ENCODE measurements at places on chromosomes 3 and 15.

GRCh38 chr3:12471241-12471640, 13.0 kb upstream of the TSEN2 start:
- DNase-seq = peak; percentile 35

DNA sequence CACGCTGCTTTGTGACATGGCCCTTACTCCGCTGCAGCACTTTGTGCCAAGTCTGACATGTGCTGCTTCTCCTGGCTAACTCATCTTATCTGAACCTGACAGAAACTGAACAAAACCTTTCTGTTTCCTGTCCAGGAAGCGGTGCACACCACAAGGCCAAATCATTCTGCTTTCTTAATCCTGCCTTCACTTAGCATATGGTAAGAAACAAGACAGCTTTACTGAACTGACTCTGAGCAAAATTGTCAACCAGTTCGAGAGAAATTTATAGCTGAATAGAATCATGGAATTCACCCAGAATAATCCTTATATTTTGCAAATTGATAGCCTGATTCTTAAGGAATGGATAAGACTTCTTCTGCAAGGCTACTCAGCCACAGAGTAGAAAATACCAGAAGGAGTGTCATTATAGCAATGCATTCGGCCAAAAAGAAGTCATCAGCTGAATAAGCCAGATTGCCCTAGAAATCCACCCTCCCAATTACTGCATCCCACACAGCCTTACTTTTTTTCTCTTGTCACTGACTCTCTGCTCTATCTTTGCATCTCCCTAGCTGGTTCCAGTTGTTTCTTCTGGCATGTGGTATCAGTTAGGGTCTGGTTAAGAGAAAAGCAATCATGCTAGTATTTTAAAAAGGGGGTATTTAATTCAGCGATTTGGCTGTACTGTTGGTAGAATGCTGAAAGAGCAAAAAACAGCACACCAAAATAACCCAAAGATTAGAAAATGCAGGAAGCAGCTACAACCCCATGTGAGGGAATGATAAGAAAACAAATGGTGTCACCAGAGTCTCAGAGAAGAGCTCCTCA, 41.6 kb upstream of the STRIT1 start:
- no peak for DNase-seq

DNA sequence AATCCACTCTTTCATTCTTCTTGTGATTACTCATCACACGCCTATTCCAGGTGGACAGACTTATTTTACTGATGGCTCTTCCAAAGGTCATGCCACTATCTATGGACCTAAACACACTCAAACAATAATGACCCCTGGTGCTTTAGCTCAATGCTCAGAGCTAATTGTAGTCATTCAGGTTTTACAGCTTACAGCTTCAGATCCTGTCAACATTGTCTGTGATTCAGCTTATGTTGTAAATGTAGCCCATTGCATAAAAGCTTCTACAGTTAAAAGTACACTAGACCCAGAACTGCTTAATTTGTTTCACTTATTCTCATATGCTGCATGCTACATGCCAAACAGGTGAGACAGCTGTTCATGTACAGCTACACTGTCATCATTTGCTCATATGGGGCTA, 49.2 kb downstream of the LSM3 start:
- DNase-seq = no peak

DNA sequence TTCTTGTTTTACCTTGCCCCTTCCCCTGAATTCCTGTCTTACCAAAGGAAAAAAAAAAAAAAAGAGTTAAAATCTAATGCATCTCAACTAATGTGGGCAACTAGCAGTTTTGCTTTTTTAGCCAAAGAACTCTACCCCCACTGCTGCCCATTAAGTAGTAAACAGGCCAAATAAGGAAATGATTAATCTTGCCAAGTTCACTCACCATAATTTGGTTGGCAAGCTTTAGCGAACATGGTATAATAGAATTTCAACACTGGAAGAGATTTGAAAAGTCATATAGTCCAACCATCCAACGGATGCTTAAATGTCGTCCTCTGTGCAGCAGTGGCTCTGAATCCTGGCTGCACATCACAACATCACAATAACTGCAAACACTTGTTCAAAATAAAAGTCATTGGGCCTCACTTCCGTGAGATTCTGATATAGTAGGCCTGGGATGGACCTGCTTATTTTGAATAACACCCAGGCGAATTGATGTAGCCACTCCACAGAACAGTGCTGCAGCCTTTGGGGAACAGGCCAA, 142.0 kb upstream of the UBE2E1 start:
- DNase-seq = no peak

DNA sequence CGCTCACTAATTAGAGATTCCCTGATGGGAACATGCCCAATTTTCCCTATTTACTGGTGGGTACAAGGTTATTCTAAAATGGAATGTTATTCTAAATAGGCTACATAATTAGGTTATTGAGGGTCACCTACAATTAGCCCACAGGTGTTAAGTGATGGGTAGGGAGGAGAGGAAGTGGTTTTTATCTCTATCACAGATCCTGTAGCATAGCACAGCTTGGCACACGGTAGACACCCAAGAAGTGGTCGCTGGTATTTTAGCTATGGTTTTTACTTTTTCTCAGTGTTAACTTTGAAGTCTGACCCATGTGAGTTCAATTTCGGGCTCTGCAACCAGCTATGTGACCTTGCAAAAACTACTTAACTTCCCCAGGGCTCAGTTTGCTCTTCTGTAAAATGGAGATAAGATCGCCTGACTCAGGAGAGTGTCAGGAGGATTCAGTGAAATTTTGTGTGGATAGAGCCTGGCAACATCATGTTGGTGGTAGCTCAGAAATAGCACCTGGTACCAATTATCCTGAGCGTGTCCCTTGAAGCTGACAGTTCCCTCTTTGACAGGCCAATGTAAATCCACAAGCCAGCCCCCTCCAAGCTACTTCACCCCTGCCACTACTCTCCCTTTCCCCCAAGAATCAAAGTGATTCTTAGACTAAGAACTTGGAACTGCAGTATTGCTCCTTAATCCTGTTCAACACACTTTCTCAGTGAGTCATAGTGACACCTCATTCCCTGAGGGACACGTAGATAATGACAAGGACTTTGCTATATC, 8.7 kb upstream of the LMCD1 start:
- no peak for DNase-seq

DNA sequence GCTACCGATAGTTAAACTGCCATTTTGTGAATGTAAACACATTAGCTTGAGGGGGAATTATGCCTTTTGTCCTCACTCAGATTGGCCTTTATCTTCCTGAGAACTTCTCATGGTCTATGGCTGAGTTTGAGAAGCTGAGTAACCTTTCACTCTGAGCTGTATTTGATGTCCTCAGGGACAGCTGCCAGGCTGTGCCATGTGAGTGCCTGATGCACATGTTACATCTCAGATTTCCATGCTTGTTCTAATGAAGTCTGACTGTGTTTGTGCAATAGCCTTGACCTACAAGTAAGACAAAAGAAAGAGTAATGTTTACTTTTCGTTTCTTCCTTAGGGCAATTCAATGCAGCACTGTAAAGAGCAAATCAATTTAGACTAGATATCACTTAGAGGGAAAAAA, 44.1 kb upstream of the ARL6 start:
- DNase-seq = no peak

GRCh38 chr3:62951037-62951613, 75.9 kb upstream of the CADPS start:
- DNase-seq = no peak

DNA sequence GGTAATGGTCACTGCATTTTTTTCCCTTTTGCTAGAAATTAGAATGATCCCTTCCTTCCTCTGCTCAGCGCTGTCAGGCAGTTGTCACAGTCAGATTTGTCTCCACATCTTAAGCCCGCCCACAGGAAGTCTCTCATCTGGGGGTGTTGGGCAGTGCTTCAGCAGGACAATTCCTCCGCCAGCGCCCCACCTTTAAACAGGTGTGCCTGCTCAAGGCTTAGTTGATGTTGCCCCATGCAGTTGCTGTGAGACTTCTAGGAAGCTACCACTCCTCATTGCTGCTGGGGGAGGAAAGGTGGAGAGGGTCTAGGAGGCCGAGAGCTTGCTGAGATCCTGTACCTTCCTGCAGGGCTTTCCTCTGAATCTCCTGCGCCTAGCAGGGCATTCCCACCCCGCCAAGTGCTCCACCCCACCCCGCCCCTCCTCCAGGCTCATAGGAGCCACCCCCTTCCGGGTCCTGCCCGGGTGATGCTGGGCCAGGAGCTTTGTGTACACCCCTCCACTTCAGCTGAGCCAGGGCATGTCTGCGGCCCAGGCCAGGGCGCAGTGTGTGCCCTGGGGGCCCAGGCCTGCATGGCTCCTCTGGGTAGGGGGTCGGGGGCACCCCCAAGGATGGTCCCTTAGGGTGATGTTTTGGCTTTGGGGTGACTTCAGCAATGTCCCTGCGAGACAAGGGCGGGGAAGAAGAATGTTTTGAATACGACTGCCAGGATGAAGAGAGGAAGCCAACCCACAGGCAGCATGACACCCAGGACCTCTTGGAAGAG, 68.7 kb downstream of the TRAK1 start:
- peak; percentile 31 for DNase-seq

- peak; percentile 10 for DNase-seq
Observed at GRCh38 chr15:77107531-77108355, 36.8 kb upstream of the TSPAN3 start.

DNA sequence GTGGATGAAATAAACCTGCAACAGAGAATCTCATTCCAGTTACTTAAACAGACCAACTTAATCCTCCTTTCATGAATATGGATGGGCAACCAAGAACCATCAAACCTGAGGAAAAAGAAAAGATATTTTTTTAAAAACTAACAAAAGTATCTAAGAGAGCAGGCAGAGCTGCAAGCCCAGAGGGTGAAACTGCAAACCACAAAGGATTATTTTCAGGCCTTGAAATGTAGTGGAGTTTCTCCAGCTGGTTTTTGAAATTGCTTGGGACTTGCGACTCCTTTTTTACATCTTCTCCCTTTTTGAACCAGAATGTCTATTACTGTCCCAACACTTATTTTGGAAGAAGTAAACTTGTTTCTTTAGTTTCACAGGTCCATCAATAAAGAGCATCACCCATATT, 87.4 kb downstream of the STAG1 start:
- no peak for DNase-seq

DNA sequence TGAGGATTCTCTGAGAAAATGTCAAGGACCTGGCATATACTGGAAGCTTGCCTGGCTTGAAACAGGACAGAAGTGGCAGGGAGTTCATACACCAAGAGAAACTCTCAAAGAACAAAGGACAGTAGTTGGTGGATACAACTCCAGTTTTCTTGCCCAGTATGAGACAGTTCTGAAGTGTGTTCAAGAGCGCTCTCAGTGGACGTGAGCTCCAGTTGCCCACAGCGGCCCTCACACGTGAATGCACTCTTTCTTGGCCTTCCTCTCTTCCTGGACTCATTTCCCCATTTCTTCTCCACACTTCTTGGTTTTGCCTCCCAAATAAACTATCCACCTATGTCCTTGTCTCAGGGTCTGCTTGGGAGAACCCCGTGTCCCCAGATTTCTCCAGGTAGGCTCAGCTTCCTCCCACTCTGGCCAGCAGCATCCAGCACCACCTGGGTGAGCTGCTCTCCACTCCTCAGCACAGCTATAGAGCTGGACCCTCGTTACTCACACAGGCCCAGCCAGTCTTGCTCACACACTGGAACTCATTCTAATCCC, 54.5 kb downstream of the DCLK3 start:
- DNase-seq = no peak

DNA sequence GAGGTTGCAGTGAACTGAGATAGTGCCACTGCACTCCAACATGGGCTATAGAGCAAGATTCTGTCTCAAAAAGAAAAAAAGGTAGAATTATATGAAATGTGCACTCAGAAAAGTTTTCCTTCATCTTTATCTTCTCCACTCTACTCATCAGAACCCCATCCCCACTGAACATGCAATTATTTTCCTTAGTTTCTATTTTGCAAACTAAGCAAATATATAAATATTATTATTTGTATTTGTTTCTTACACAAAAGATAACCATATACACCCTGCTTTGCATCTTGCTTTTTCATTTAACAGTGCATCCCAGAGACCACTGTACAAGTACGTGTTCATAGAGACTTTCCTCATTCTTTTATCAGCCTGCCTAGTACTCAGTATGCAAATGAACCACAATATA, 68.0 kb upstream of the ACAN start:
- DNase-seq = no peak

DNA sequence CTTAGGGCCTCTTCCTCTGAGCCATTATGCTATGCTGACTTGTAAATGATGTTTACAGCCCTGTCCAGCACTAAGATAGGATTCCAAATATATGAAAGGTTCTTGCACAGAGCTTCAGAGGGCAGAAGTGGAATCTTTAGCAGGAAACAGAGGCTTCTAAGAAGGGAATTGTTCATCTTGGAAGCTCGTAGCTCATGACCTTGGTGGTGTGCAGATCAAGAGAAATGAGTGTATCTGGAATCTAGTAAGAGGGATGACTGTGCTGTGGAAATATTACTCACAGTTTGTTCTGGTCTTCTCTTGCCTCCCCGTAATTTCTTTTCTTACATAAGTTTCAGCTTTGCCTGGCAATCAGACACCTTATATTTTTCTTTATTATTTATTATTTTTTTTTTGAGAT, 175.8 kb downstream of the SPATA16 start:
- no peak for DNase-seq

DNA sequence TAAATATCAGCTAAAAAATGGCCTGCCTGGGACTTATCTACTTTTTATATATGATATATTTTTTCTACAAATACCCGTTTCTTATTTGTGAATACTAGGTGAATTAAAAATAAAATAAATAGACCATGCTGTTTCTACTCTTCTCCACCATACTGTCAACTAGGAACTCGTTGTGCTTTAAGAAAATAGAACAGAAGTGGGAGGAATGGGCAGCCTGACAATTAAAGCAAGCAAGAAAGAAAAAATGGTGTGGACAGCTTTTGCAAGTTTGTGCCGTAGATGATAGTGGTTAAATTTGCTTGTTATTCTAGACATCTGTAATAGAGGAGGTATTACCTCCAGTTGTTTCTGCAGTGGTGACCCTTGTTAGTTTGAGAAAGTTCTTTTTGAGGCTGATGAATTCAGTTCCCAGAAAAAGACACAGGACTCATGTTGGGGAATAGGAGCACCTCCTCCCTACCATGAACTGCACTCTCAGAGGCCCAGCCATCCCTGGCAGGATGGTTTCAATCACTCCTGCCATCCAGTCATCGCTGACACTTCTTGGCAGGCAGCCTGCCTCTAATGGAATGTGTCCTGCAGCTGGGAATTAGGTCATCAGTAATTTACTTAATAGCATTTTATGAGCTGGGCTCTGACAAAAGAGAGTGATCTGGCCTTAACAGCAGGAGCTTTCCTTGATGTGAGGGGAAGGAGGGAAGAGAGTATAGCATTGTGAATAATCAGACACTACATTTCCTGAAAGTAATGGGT, 105.0 kb upstream of the GAP43 start:
- no peak for DNase-seq

DNA sequence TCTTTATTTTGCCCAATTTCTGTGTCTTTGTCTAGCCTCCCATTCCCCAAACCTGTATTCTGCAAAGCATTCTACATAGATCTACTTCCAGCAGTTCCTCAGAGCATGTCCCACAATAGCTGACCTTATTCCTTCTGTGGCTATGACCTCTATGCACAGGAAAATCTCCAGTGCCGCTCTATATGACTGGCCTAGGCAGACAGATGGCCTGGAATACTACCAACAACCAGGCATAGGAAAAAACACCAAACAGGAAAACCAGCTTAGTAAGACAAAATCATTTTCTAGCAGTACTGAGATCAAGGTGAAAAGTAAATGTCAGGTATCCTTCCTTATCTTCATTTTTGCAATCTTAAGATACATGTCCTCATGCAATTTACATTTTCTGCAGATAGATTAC, 1115.0 kb downstream of the IGSF11 start:
- no peak for DNase-seq

Data from CD4-positive, alpha-beta T cell treated with Interleukin-2 at 100 ng/mL for 4 hours (primary cell).